ENCODE measurements at places on chromosomes 5 and 9.

DNA sequence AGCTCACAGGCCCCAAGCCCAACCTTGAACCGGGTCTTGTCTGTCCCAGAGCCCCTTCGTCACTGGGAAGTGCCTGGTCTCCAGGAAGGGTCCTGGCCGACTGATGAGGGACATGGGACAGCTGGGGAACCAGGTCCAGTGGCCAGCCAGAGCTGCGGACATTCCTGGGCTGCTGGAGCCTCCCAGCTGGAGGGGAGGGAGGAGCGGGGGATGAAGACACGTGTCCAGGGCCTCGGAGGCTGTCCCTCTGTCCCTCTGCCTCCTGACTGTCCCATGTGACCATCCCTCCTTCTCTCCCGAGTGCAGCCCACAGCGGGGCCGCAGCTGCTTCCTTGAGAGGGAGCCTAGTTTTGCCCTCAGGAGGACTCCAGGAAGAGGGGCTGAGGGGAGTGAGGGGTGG, 41.7 kb upstream of the UBAC1 start:
- no peak for DNase-seq

- no peak for DNase-seq
Measured at GRCh38 chr5:170857066-170857465, 4.8 kb upstream of the RANBP17 start.

DNA sequence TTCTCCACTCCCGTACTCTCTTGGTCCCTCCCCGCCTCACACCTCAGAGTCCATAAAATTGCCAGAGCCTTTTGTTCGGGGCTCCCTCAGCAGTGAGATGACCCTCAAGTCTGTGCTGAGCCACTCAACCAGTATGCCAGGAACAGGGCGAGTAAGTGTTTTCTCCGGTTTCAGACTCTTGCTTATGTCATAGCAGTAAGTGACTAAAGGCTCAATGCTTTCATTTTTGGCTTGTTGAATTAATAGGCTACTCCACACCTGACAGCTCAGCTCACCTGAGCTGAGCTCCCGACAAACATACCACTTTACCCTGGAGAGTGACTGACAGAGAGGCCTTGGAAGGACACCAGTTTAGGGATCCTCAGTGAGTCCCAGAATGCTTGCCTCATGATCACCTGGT, 30.5 kb downstream of the PCSK1 start:
- no peak for DNase-seq

GRCh38 chr9:9615086-9615485, 997.7 kb downstream of the PTPRD start:
- DNase-seq, result no peak

DNA sequence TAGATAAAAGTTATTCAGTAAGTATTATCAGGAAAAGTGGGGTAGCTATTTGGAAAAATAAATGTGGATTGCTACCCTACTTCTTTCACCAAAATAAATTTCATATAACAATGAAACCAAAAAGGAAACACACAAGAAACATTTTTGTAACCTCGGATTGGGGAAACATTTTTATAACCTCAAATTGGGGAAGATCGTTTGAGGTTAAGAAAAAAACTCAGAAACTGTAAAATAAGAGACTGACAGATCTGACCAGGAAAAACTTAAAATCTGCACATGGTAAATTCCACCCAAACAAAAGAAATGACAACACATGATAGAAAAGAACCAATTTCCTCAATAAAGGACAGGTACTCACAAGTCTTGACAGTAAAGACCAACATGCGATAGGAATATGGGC, 13.5 kb downstream of the EFCAB9 start:
- DNase-seq, result no peak

- no peak for DNase-seq
Measured at GRCh38 chr5:141522301-141522700, 33.4 kb downstream of the PCDHGC5 start.

- DNase-seq, result no peak
Measured at GRCh38 chr9:128372188-128372641, 1.0 kb downstream of the URM1 start.

- no peak for DNase-seq
Measured at GRCh38 chr9:81234924-81235610, 454.3 kb downstream of the TLE1 start.

DNA sequence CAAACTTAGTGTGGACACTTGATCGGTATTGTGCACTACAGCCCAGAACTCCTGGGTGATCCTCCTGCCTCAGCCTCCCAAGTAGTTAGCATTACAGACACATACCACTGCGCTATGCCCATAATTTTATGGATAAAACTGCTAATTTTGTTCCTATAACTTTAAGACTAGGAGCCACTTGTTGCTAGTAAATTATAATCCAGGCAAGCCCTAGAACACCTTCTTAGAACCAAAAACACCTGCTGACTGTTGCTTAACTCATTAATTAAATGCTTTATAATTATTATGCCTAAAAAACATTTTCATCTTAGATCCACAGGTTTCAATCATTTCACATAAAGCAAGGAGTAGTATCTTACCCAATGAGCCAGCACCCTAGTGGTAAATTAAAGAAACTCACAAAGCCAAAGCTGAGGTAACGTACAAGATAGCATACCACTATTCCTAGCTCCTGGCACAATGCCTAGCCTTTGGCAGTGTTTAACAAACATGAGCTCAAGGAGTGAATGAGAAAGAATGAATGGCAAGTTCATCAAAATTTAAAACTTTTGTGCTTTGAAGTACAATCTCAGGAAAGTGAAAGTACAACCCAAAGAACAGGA, 5.4 kb downstream of the MRPS27 start:
- no peak for DNase-seq

DNA sequence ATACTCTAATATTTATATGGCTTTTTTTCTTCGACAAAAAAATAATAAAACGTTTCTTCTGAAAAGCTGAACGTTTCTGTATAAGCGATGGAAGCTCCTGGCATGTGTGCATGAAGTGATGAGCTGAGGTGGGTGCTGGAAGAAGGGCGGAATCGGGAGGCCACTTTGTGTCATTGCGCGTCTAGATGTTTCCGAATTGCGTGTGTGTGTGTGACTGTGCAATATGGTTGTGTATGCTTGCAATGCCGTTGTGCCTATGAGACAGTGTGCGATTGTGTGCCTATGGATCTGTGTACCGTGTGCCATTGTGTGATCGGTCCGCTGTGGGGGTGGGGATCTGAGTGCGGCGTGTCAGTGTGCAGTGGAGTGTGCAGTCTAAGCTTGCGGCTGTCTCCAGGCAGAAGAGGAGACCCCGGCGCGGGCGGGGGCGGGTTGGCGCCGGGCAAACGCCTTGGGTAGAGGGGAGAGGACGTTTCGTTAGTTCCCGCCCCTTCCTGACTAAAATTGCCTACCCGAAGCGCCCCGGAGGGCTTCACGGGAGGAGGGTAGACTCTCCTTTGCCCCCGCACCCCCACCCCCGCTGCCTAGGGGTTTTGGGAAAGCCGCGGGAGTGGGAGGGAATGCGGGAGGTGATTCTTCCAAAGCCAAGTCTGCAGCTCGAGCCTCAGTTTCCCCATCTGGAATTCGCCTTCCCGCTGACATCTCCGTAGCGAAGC, 24.2 kb downstream of the PCDHGC5 start:
- no peak for DNase-seq

GRCh38 chr9:4982721-4983482, 2.2 kb upstream of the JAK2 start:
- DNase-seq, result no peak
